ENCODE measurements at places on chromosomes 2 and 18.

DNA sequence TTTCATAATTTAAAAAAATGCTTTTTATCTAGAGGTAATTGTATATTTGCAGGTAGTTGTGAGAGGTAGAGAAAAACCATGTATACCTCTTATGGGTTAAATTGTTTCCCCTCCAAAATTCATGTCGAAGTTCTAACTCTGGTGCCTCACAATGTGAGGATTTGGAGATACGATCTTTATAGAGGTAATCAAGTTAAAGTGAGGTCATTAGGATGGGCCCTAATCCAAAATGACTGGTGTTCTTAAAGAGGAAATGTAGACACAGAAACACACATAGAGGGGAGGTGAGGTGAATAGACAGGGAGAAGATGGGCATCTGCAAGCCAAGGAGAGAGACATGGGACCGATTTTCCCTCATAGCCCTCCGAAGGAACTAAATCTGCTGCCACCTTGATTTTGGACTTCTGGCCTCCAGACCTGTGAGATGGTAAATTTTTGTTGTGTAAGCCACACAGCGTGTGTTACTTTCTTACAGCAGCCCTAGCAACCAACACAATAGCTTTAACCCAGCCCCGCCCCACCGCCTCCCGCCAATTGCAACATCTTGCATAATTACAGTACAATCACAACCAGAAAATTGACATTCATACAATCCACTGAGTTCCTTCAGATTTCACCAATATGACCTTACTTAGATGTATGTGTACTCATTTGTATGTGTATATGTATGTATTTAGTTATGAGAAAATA, 208.9 kb downstream of the MIB1 start:
- no peaks in the 10 kb centered on the region for H3K4me1 ChIP-seq
- no peak for DNase-seq
- H3K27ac ChIP-seq: no peak overlapping the region
- H3K4me3 ChIP-seq: no peak overlapping the region
- no peaks in the 10 kb centered on the region for H3K27me3 ChIP-seq

GRCh38 chr2:229543176-229543873, 171.0 kb downstream of the DNER start:
- no peaks in the 10 kb centered on the region for H3K27me3 ChIP-seq
- H3K4me1 ChIP-seq: no peaks in the 10 kb centered on the region
- no peaks in the 10 kb centered on the region for H3K36me3 ChIP-seq
- DNase-seq: no peak
- H3K4me3 ChIP-seq: no peak overlapping the region
- no peak overlapping the region for H3K27ac ChIP-seq

GRCh38 chr18:26489191-26489590, 59.2 kb downstream of the KCTD1 start:
- H3K27ac ChIP-seq: no peak overlapping the region
- no peaks in the 10 kb centered on the region for H3K36me3 ChIP-seq
- H3K4me1 ChIP-seq: no peaks in the 10 kb centered on the region
- no peaks in the 10 kb centered on the region for H3K27me3 ChIP-seq
- no peak overlapping the region for H3K4me3 ChIP-seq

GRCh38 chr2:106020032-106020431, 174.1 kb downstream of the UXS1 start:
- no peak for DNase-seq
- no peaks in the 10 kb centered on the region for H3K36me3 ChIP-seq
- H3K27ac ChIP-seq: no peak overlapping the region
- H3K27me3 ChIP-seq: no peaks in the 10 kb centered on the region

DNA sequence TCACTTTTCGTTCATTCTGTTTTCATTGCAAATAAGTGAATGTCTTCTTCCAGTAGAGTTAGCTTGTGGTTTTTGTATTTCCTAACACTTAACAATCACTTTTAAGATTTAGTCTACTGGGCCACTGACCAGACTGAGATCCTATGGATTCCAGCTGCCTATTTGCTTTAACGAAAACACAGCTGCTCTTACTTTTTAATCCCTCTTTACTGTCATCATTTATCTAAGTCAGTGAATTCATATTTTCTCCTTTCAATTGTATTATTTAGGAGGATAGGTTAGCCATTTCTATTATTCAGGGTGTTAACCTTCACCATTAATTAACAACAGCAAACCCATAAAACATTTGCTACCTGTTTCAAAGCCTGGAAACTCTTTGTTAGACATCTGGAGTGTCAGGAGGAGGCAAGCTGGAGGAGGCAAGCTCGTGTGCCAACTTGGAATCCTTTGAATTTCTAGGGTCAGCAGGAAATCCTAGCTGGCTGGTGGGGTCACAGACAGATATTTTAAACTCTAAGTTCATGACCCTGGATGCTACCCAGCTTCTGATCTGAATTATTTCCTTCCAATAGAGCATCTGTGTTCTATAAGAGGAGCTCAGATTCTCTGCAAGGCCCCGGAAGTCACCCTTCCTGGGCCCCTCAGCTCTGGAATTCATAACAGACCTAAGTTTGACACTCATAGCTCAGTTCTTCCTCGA, 385.3 kb downstream of the RBM43 start:
- H3K4me3 ChIP-seq: no peak overlapping the region
- no peak overlapping the region for H3K27ac ChIP-seq
- no peaks in the 10 kb centered on the region for H3K4me1 ChIP-seq
- no peak for DNase-seq
- H3K27me3 ChIP-seq: no peaks in the 10 kb centered on the region

GRCh38 chr2:85135660-85135914, 2.4 kb downstream of the TCF7L1 start:
- no peaks in the 10 kb centered on the region for H3K36me3 ChIP-seq
- peaks cover 35% of the 10 kb centered on the region for H3K27me3 ChIP-seq
- DNase-seq: no peak
- no peak overlapping the region for H3K4me3 ChIP-seq
- H3K27ac ChIP-seq: no peak overlapping the region

GRCh38 chr2:170739048-170739447, 23.9 kb downstream of the SP5 start:
- H3K4me1 ChIP-seq: no peaks in the 10 kb centered on the region
- DNase-seq: no peak
- H3K27me3 ChIP-seq: no peaks in the 10 kb centered on the region

- H3K36me3 ChIP-seq: peaks cover 39% of the 10 kb centered on the region
- DNase-seq: no peak
- H3K27ac ChIP-seq: no peak overlapping the region
These were observed 27.3 kb downstream of the VAPA start for GRCh38 chr18:9941103-9941502.

DNA sequence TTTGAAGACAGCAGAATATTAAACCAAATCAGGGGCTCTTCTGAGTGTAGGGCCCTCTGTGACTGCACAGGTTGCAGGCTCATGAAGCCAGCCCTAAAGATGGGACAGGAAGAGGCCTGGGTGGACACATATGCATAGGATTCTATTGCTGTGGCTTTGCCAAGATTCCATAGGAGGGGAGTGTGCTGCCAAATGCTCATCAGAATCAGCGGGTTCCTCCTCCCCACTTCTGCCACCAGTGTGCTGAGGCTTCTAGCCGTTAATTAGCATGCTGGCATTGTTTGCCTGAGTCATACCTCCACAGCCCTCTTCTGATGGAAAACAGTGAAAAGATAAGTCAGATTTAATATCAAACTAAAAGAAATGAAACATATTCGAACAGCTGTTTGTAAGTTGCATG, 103.9 kb upstream of the TMEFF2 start:
- H3K36me3 ChIP-seq: no peaks in the 10 kb centered on the region
- H3K4me1 ChIP-seq: no peaks in the 10 kb centered on the region
- H3K27ac ChIP-seq: no peak overlapping the region

DNA sequence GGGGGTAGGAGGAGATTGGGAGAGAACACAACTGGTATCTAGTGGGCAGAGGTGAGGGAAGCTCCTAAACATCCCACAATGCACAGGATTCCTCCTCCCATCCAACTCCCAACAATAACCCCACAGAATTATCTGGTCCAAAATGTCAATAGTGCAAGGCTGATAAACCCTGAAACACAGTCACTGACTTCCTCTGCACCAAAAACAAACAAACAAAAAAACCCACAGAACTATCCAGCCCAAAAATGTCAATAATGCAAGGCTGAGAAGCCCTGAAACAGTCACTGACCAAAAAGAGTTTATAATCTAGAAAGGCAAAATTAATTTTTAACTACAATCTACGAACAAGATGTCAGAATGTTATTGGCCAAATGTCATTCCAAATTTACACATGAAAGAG, 9.8 kb downstream of the TMX3 start:
- H3K36me3 ChIP-seq: peaks cover 57% of the 10 kb centered on the region
- H3K27ac ChIP-seq: no peak overlapping the region
- H3K27me3 ChIP-seq: no peaks in the 10 kb centered on the region
- no peaks in the 10 kb centered on the region for H3K4me1 ChIP-seq
- H3K4me3 ChIP-seq: no peak overlapping the region
